ENCODE measurements at places on chromosomes 5 and 9.
A peak's percentile ranks its signal among the peaks of the same experiment; 100 is the strongest.

DNA sequence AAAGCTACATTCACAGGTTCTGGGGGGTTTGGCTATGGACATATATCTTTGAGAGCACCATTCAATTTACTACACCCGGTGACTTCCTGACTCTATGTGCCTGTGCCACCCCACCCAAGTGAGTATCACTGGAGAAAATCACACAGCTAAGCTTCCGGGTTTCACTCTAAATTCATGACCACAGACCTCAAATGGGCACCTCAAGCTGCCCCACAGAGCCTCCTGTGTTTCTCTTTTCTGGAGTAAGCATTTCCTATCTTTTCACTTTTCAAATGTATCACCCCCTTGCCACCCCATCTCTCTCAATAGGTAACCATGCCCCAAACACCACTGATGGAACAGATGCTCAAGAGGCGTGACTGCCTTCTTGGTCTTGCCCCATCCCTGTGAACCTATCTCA lies 49.2 kb upstream of the NEK6 start:
- no peak for DNase-seq

DNA sequence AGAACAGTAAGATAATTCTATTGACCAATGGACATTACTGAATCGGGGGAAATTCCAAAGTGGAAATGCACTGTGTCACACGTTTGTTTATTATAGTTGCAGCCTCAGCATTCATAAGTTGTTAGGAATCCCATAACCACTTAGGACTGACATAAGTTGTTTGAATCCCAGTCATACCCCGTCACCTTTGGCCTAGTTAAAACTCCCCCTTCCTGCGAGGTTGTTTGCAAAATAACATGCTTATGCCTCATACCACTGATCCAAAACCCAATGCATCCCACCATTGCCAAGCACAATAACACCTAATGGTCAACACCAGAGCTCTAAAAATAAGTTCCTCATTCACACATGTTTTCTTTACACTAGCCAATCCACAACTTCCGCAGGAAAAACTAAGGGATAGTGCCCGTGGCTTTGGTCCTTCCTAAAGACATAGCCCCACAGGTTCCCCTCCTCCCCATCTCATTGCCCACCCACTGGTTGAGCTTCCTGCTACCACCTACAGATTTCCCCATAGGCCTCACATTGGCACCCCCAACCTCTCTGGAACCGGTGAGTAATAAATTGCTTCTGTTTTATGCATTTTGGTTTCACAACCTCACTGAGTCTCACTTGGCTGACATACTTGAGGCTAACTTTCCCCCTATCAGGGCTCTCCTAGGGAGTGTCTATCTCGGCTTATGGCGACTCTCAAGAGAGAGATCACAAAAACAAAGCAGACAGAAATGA lies 42.3 kb upstream of the MUSK start:
- peak; percentile 36 for DNase-seq

GRCh38 chr5:140588311-140589070 lies 23.9 kb downstream of the SLC35A4 start:
- DNase-seq: no peak

GRCh38 chr9:130780865-130781504 lies 54.1 kb upstream of the ABL1 start:
- no peak for DNase-seq

DNA sequence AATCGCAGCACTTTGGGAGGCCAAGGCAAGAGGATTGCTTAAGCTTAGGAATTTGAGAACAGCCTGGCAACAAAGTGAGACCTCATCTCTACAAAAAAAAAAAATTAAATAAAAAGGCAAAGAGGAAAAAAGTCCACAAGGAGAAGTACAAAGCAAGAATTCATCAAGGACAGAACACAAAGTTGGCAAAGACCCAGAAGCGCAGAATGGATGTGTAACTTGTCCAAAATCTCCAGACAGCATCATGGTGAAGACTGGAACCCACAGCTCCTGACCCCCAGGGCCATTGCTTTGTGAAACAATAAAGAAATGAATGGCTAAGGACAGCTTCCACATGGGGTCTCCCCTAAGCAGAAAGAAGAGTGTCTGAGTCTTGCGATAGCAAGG lies 7.8 kb downstream of the HSD17B3 start:
- DNase-seq: no peak

DNA sequence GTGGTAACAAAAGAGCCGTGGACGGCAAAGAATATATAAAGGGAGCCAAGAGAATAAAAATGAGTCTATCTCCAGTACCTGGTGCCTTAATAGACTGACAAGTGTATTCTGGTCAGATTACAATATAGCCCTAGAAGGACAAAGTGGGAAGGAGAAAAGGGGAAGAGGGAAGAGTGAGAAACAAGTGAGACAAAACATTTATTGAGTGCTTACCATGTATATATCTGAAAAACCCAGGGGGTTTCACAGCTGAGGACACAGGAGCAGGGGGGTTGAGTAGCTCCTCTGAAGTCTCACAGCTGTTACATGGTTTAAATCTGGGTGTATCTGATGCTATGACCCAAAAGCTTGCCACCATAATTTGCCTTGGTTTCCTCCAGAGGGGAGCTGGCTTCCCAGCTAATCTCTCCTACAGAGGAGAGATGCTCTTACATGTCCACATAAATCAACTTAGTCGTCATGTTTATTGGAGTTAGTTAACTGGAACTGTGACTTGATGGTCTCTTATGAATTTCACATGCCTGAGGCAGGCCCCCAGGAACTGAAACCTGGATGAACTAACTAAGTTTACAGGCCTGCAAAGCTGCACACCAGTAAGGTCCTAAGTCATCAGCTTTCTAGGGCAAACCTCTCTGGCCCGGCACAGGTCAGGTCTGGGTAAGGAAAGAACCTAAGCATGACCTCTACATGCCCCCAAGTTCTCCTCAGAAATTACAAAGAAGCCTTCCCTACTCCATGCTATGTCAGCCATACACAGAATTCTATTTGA lies 15.5 kb downstream of the SIL1 start:
- no peak for DNase-seq

GRCh38 chr5:169122951-169123350 lies 178.0 kb downstream of the SLIT3 start:
- no peak for DNase-seq

- no peak for DNase-seq
Observed at GRCh38 chr9:2281031-2281802, 266.1 kb downstream of the SMARCA2 start.

DNA sequence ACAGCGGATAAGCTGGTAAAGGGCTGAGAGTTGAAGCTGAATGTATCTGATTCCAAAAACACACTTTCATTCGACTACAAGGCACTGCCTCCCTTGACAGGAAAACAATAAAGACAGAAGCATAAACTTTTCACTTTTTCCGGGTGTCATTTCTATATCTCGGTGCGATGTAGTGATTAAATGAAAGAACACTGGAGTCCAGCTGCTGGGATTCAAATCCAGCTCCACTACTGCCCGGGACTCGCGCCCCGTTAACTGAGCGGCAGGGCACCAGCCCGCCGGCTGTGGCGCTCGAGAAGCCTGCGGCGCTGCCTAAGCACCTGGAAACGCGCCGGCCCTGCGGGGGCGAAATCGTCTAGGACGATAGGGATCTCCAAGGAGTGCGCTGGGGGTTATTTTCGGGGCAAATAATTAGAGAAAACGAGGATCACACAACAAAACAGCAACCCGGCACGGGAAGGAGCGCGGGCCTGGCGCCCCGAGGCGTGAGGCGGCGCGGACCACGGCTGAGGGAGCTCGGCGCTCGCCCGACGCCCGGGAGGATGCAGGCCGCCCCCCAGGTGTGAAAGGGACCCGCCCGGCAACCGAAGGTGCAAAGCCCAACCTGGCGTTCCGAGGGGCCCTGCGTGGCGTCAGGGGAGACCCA lies 837 bp downstream of the UIMC1 start:
- DNase-seq: peak; percentile 69

DNA sequence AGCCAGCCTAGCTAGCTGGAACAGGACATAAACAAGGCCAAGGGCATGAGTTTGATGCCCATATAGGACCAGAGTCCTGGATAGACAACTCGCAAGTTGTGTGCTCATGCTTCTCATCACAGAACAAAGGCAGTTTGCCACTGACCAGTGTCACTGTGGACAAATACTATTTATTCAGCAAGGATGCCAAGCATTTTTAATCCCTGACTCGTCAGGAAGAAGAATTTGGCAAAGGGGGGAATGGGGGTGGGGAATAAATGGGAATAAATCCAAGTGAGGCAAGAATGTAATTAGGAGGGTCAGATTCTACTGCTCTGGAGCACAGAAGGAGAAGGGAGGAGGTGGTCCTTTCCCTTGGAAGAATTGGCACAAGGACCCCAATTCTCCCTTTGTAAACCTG lies 46.8 kb upstream of the ANKRD55 start:
- peak; percentile 79 for DNase-seq

GRCh38 chr5:90590-91547 lies 1.1 kb upstream of the PLEKHG4B start:
- DNase-seq: no peak

DNA sequence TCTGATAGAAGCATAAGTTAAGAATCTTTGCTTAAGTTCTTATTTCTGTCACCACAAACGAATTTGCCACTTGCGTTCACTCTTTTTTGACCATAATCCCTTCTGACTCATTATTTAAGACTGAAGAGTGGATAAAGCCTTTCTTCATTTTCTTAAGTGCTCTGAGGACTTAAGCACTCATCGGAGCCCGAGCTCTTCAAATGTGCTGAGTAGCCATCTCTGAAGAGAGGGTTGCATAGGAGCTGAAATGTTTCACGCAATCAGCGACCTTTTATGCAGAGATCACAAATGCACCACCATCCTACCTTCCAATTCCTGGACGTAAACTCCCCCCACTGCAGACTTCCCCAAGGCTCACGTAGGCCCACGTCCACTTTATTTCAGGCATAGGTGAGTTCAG lies 699.2 kb downstream of the IRX1 start:
- no peak for DNase-seq

DNA sequence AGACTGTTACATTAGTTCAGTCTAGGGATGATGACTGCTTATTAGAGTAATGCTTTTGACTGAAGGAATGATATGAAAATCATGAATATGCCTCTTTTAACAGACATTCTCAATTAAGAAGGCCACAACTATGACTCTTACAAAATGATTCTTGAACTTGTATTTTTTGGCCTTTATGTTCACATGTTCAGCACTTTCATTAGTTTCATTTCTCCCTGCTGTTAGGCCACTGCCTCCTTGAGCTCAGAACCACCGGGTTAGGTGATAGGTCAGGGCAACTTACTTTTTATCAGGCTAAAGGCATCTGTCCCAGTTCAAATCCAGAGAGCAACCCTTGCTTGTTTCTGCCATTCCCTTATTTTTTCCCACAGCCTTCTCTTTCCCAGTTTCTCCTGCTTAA lies 235.2 kb upstream of the ELL2 start:
- no peak for DNase-seq

DNA sequence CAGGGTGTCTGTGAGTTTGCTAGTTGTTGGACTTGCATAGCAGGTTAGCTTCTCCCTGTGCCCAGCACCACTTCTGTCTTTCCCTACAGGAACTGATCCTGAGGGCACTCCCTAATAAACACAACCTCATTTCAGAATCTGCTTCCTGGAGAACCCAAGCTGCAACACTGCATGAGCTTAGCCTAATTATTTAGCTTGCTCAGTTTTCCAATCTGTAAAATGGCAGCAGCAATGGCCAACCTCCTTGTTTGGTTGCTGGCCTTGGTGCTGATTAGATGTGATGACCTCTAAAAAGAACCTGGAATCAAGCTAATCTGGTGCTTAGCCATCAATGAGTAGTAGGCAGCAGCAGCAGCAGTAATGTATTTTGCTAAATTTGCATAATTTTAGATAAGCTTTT lies 133.9 kb downstream of the ADCY2 start:
- no peak for DNase-seq

- no peak for DNase-seq
Observed at GRCh38 chr5:1971944-1972343, 89.2 kb upstream of the IRX4 start.

DNA sequence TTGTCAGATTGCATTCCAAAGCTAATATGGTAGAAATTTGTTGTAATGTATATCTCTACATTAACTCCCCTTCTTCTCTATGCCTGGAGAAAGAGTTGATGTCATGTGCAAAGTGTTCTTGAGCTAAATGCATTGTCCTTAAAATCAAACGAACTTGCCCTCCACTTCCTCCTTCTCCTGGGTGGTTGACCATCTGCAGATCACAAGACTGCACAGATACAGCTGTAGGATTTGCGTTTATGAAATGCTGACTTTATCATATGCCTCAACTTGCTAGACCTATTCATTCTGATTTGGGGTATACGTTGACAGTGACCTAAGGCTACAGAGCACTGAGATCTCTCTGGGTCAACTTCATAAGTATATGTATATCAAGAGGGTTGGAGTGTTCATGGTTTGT lies 8.3 kb downstream of the TRIM32 start:
- DNase-seq: no peak

GRCh38 chr9:76516350-76516749 lies 57.4 kb downstream of the GCNT1 start:
- no peak for DNase-seq

DNA sequence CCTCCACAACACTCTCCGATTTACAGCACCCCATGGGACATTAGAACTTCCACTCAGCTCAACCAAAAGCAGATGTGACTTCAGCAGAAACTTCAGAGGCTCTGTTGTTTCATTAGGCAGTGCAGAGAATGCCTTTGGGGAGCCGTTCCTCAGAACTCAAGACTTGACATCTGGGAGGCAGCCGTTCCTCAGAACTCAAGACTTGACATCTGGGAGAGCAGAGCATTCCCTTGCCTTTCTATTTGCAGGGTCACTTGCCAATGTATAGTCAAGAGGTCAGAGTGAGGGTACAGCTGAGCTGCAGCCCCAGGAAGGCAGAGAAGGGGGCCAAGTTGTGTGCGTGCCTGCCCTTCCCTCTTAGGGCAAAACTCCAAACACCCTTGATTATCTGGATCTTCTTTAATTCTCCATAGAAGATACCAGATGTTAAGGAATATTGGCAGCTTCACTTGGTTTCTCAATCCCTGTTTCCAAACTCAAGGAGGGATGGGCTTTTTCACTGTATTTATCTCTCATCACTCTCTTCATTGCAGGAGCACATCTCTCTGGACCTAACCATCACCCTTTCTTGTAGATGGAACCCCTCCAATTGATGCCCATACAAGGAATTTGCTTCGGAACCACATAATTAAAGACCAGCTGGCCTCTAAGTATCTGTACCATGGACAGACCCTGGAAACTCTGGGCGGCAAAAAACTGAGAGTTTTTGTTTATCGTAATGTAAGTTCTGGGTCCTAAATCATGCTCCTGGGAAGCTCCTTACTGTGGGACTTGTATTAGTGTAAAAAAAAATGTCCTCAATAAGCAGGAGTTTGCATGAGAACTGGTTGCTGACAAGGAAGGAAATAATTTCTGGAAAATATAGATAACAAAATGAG lies 25.6 kb downstream of the TGFBI start:
- no peak for DNase-seq

DNA sequence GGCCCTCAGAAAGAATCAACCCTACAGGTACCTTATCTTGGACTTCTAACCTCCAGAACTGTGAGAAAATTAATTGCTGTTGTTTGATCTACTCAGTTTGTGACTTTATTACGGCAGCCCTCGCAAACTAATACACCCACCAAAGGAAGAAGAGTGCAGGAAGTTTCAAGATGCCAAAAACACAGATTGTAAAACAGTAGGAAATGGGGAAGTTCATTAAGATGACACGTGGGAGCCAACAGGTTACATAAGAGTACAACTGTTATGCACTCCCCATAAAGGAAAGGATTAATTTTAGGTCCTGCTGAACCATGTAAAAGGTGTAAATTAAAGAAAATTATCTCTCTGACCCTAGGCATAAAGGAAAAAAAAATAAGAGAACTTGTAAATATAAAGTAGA lies 294.3 kb downstream of the EPB41L4A start:
- DNase-seq: no peak
